ENCODE measurements at places on chromosomes 12 and 14. TPM values are rescaled to one million over a fixed set of nuclear protein-coding genes. Genes with fewer than 3 reads are reported as not detected.

CCDC197 gene
- not detected for total RNA-seq

- DNase-seq: no peak
Observed at GRCh38 chr12:69684466-69684865, 14.6 kb downstream of the BEST3 start.

GRCh38 chr14:101032433-101032832, 128.9 kb upstream of the RTL1 start:
- no peak for DNase-seq

PCED1B gene
- total RNA-seq: 2.3 TPM

LALBA gene
- total RNA-seq: not detected

Data from mammary epithelial cell (primary cell).